ENCODE measurements at places on chromosomes 2 and 18.

DNA sequence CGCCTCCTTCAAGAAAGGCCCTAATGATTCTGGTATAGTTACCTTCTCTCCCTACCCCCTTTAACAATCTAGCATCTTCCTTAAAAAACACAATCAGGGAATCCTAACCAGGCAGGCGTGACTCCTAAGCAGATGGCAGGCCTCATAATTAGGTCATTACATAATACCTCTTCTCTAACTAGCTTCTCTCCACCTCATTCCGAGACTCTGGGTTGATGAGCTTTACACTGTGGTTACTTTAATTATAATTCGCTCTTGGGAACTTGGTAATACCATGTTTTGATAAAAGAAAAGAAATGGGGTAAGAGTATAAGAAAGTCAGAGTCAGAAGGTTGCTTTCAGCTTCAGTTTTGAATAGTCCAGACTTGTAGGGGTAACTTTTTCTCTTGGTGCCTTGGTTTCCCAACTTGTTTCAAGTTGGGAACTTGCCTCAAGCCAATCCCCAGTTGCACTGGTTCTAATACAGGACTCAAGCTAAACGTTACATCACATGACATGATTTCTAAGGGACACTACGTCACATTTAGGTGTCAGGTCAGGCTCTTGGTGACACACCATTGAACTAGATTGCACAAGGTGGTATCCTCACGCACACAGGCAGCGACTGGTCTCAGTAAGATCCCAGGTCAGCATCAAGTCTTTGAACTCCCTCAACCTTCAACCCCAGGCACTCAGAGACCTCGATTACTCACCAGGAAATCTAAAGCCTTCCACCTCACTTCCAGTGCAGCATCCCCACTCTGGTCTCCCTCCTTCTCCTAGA lies 59.2 kb downstream of the AAK1 start:
- no peak for DNase-seq

DNA sequence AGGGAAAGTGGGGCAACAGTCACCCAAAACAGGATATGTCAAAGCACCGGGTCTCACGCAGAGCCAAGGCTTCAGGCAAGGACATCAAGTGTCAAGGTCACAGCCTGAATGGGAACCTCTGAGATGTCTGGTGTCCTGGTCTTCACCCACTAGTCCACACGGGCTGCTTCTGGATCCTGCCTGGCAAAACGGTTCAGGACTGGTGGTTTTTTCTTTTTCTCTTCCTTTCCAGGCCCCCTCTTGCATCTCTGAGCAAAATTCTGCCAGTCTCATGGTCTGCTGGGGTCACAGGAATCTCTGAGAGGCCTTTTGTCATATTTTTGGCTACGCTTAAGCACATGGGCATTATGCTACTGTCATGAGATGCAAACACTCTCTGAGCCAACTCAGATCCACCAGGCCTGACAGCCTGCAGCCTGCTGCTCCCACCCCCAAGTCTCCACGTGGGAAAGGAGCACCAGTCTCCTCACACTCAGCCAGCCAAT lies 518.2 kb upstream of the ZEB2 start:
- no peak for DNase-seq

DNA sequence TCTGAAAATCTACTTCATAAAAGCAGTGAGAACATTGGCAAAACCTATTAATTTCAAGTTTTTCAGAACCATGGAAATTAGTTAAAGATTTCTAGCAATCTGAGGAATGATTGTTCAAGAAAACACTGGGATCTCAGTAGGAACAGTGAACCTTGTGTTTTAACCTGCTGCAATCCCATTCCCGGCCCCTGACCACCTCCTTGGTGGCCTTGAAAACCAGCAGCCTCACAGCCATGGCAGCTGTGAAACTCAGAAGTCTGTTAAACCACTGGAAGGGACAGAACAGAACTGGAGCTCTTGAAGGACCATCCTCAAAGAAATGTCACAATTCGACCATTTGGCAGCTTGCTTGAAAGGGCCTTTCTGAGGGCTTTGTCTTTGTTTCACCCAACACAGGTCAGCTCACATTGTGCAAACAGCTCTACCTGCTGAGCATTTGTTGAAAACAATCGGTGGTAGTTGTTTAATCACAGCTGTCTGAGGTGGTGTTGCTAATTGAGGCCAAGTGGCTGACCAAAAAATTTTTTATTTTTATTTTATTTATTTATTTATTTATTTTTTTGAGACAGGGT lies 25.8 kb downstream of the NEDD4L start:
- no peak for DNase-seq

DNA sequence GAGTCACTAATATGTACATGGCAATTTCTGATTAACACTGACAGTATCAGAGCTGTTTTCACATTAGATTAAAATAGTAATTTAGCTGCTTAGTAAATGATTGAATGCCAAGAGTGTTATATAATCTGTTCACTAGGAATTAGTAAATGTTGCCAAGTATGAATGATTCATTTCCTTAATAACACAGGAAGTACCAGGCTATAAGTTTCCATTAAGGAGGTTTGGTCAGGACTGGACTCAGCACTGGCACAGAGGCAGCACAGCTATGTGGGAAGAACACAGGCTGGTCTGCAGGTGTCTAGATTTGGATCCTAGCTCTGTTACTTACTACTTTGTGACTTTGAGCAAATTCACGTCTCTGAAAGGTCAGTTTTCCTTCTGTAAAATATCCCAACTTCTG lies 97.2 kb downstream of the TDRD15 start:
- DNase-seq: no peak

- no peak for DNase-seq
Measured at GRCh38 chr2:50401772-50402653, 629.9 kb downstream of the NRXN1 start.

DNA sequence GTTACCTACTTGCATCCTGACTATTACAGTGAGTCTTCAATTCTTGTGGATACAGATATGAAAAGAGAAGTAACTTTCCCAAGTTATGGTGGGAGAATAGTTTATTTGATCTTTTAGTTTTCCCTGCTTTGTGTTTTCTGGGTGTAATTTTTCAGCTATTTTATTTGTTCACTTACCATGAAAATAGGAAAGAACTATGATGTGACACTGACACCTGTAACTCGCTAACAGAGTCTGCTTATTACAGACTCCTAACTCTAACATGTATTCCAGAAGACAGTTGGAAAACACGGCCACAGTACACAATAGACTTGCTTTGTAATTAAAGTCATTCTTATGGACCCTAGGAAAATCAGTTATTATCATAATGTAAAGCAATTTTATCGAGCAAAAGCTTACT lies 323.2 kb downstream of the LRRTM1 start:
- no peak for DNase-seq

GRCh38 chr2:1865716-1866234 lies 121.5 kb upstream of the PXDN start:
- DNase-seq: no peak

GRCh38 chr2:52500561-52500960 lies 1267.0 kb upstream of the CHAC2 start:
- no peak for DNase-seq

GRCh38 chr2:191303140-191304005 lies 58.2 kb downstream of the MYO1B start:
- no peak for DNase-seq

DNA sequence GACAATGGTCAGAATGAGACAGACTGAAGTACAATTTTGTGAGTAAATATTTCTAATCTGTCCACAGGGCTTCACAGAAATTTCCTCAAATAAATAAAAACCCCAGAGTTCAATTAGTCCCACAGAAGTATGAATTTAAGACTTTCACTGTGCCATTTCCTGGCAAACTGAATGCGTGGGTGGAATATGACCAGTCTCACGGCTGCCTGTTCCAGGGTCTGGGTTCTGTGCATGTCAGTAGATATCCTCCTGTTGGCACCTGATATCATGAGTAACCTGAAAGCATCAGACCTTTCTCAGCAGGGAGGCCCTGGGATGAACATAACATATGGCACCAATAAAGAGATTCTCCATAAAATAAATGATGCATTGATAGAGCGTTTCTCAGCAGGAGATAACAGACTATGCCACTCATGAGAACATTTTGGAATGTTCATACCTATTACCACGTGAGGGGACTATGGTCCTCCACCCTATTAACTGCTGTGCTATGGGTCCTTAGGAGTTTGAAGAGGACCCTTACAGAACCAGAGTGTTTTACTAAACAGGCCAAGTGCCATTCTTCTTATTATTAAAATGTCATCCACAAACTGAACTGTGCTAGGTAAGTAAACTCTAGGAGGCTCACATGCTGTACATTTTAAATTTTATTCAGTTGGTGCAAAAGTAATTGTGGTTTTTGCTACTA lies 10.6 kb upstream of the MALL start:
- DNase-seq: no peak

DNA sequence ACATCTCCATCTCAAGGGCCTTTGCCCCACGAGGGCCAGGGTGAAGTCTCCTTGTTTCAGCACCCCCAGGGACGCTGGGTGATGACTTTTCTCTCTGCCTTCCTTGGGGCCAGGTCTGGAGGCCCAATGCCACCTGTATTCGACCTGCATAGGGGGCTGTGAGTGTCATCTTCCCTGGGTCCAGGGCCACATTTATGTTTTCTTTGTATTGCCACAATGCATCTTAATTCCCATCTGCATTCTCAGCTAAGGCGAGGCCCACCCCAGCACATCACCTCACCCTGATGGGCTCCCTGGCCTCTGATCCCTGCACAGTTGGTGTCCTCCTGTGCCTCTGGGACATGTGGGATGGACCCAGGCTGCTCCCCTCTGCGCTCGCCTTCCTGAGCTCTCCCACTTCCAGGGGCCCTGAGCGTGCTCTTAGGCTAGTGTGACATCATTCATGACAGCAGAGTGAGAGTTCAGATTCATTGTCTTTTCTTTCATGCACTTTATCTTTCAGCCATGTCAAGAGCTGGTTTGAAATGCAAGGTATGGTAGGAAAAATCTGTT lies 122.0 kb upstream of the COPS8 start:
- DNase-seq: no peak

All from stimulated activated CD4-positive, alpha-beta T cell treated with anti-CD3 and anti-CD28 coated beads, TNF-alpha, amount 100 ng/mL, for 1 hour (primary cell).